Stromal cell of bone marrow (primary cell): ENCODE measurements at places on chromosomes 12 and 14.
A peak's percentile ranks its signal among the peaks of the same experiment; 100 is the strongest.

- no peak for DNase-seq
Observed at GRCh38 chr14:73742520-73743238, 28.5 kb upstream of the PNMA1 start.

- peak; percentile 88 for DNase-seq
Observed at GRCh38 chr14:50955373-50956043, 11.2 kb upstream of the PYGL start.

- DNase-seq, result no peak
Observed at GRCh38 chr12:57838594-57839302, 7.8 kb downstream of the CTDSP2 start.

DNA sequence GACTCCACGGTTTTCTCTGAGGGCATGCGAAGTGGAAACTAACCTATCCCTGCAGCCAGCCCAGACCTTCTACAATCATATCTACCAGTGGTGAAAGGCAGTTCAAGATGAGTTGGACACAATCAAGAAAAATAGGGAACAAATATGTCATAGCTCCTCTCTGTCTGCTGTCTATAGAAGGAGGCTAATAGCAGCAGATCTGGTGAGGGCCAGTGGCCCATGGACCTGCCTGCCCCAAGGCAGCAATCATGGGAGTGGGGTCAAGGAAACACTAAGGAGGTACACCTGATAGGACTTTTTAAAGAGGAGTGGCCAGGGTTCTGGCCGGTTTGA lies 149.5 kb downstream of the PRKCH start:
- DNase-seq, result no peak

DNA sequence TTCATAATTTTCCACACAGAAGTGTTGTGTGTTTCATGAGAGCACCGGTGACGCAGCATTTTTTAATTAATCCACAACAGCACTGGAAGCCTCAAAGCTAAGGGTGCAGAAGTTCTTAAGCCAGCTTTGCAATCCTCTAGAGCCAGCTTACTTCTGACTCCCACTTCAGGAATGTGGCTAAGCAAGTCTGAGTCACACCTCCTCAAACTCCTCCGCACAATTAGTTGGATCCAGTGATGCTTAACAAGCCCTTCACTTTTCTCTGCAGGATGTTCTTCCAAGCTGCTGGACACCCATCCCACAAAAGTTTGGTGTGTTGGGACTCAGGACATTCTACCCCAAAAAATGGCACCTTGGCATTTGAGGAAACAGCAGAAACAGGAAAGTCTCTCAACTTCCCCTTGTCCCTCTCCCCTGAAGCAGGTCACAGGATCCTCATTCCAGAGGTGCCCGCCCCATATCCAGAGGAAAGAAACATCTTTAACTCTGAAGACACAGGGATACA lies 210.0 kb downstream of the PPM1H start:
- peak; percentile 95 for DNase-seq

DNA sequence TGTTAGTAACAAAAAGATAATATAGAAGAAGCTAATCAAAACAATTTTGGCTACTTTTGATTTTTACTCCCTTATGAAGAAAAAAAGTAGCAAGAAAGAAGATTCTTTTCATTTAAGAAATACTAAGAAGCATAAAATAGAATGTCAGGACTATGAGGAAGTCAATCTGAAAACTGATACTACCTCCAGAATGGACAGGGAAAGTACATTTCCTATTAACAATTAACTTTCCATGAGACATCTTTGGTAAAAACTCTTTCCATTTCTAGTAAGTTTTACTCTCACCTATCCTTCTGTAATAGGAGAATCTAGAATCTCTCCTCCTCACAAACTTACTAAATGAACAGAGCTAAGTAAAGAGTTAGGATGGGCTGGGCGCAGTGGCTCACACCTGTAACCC lies 51.3 kb upstream of the NPFF start:
- DNase-seq, result no peak

- DNase-seq, result no peak
Observed at GRCh38 chr14:55580470-55581341, 699 bp downstream of the KTN1 start.

GRCh38 chr14:81286574-81287370 lies 66.0 kb upstream of the GTF2A1 start:
- no peak for DNase-seq

- DNase-seq, result no peak
Observed at GRCh38 chr14:48563489-48563888, 888.1 kb upstream of the MDGA2 start.

GRCh38 chr14:84340938-84341337 lies 1189.0 kb upstream of the FLRT2 start:
- peak; percentile 13 for DNase-seq

- DNase-seq, result no peak
Observed at GRCh38 chr14:24066496-24067132, 4.7 kb upstream of the CPNE6 start.

DNA sequence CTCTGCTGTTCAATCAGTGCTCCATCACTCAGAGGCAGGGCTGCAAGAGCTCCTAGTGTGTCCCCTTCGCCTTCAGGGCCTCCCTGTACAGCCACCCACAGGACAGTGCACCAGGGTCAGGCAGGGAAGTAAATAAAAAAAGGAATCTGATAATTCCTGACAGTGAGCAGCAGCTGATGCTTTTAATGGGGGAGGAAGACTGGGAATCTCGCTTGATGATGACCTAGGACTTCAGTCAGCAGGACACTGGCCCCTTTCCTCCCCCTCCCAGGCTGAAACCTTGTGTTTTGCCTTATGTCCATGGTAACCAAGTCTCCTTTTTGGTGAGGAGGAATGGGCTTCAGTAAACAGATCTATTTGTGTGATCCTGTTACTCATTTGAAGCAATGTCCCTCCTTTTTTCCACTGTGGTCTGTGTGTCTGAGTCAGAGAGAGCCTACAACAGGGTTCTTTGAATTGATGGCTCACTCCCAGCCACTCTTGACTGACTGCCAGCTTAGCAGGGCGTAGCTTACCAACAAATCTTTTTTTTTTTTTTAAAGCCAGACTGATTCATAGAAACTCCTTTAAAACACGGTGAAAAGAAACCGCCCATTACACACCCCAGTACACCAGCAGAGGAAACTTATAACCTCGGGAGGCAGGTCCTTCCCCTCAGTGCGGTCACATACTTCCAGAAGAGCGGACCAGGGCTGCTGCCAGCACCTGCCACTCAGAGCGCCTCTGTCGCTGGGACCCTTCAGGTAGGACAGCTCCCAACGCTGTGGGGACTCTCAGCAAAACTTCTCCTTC lies at the start of gene EMP1:
EMP1 (plus strand) TSS at position 597 of the 792 bp plus-strand sequence. CDS start 14,785 bp downstream, outside the sequence.
- DNase-seq, result peak; percentile 100

- DNase-seq, result no peak
Observed at GRCh38 chr12:46147144-46147543, 121.7 kb downstream of the SLC38A1 start.

GRCh38 chr14:49986343-49987014 lies 93.6 kb downstream of the ARF6 start:
- DNase-seq, result no peak

DNA sequence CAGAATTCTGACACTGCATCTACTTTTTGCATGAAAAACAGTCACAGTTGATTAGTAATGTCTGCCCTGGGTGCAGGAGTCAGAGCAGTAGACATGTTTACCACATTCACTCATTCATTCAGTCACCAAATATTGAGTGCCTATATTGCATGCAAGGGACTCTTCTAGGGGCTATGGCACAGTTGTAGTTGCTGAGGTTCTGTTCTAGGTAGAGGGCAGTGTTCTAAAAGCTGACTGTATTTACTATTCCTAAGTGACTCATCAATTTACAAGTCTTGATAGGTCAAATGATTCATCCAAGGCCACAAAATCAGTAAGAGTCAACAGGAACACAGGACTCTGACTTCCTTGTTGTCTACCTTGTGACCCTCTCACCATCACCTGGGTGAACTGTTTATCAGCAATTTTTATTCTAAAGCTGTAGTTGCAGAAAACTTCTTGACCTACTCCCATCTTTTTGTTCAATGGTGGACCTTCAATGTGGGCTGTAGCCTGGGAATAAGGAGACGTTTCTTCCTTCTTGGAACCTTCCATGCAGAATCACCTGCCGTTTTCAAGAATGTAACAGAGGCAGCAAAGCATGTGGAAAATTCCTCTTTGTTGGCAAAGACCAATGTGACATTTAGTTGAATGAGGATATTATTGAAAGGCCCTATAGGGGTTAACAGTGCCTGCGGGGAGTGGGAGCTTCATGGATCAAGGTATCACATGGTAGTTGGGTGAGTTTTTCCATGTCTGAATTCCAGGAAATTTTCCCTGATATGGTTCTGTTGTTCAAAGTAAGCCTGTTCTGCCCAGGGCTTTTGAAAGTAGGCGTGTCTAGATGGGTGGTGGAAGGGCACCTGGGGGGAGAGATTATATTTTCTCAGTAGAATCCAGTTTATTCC lies 223.2 kb downstream of the KTN1 start:
- no peak for DNase-seq

- no peak for DNase-seq
Observed at GRCh38 chr12:21001778-21002177, 129.2 kb upstream of the SLCO1B1 start.

DNA sequence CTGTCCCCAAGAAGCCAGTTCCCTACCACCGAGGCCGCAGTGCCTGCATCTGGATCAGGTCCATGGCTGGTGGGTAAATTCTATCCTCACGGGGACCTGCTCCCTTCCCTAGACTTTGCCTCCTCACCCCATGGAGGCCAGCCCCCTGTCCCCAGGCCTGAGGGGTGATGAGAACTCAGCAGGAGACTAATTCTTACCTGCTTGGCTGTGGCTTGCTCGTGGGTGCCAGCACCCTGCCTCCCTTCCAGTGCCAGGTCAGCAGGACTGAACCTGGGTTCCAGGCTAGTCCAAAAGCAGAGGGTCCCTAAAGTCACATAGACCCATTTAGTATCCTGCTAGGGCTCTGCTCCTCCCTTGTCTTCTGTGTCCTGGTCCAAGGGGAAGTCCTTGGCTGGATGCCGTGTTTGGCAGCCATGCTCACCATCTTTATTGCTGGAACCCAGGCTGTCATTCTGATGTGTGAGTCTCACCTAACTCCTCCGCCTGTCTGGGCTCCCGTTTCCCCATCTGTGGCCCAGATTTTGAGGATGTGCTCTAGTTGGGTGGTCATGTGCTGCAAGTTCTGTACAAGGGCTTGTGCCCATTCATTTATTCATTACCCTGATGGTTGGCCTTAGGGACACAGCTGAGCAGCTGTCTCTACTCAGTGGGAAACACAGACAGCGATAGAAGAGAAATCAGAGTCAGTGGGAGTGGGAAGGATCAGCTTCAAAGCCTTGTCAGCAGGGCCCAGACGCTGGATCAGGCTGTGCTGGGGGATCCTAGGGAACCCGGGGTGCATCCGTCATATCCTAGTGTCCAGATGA lies 949 bp downstream of the PLBD2 start:
- DNase-seq, result no peak

DNA sequence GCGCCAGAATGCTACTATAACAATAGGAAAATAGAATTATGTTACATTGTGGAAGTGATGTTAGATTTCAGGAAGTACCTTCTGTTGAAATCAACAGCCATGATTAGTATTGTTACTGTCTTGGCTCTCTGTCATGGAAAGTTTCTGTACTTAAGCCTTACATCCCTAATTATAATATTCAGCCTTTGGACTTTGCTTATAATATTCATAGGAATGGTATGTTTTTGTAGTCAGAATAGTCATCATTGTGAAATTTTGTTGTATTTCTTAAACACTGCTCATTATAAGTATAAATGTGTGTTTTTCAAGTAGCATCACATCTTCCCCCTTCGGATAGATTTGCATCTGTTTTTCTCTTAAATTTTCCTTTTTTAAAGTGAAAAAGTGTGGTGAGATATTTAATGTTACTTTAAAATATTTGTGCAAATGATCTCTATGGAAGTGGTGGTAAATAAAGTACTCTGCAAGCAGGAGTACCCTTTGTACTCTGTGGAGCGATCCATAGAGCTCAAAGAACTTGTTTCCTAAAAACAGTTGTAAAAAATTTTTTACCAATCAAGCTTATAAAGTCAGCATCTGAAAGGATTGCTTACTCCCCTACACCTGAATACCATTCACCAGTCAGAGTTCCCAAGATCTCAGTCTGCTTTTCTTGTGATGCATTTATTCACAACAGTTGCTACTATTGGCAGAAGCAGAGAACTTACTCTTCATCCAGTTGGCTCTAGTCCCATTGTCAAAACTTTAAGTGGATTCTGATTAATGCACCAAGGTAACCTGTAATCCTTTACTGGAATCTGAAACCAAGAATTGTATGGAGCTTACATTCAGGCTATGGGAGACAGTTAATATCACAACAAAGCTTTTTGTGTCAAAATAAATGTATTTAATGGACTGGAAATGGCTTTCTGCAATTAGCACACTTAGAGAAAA lies 87.8 kb downstream of the RIC8B start:
- peak; percentile 71 for DNase-seq

DNA sequence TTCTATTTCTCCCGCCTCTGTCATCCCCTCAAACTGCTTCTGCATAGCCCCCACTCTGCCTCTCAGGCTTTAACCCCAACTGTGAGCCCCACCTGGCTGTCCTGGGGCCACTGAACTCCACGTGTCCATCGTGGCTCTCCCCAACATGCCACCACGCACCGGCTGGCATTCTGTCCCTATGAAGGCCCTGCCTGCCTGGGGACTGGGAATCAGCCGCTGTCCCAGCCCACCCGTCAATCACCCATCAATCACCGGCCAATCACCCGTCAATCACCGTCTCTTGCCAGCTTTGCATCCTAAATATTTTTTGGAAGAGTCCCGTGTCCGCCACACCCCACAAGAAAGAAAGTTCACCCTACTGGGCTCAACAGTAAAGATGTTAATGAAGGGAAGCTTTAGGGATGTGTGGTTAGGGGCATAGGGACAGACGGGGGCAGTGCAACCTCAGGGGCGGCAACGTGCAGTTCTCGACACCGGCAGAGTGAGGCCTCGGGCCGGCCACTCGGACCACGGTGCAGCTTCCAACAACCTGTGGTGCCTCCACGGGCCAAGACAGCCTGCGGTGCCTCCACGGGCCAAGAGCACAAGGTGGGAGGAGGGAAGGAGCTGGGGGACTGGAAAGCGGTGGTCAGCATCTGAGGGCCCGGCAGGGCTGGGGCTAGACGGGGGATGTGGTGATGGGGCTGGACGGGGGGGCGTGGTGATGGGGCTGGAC lies 85.6 kb downstream of the GALNT9 start:
- no peak for DNase-seq

DNA sequence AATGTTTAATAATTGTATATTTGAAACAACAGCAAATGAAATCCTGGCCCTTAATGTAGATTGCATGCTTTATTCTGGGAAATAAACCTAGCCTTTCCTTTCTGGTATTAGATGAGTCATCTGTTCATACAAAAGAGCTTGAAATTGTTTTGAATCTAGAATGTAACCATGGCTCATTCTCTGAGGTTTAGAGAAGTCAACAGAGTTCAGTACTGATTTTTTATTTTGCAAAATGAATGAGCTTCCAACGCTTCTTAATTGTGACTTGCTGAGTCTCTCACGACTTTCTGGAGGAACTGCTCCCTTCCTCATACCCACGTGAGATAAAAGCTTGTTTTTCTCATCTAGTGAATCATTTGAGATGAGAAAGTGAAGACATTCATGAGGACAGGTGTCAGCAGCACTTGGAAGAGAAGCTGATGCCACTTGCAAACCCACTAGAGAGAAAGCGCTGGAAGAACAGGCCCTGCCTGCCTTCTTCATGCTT lies 509.6 kb downstream of the VRK1 start:
- peak; percentile 1 for DNase-seq

DNA sequence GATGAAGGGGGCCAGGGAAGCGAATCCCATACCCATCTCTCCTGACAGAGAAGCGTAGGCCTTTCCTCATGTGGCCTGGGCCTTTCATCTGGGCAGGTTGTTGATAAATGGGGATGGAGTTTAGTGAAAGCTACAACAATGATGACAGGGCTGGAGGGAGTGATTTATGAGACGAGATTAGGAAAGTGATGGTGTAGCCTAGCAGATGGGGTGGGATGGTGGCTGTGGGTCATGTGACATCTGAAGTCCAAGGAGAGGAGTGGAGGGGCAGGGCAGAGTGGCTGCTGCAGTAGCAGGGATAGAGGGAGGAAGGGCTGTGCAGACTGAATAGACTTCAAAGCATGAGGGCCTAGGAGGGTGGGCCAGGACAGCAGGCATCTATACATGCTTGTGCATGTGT lies 85.5 kb downstream of the ADCK1 start:
- DNase-seq, result no peak
